NCI-H1417 treated with DMSO at 0.1 percent for 48 hours (cell line): ENCODE measurements at places on chromosomes 3 and 15.

GRCh38 chr3:49198611-49199230, 27.3 kb downstream of the KLHDC8B start:
- DNase-seq: no peak

- DNase-seq: no peak
Observed at GRCh38 chr3:89098173-89098572, 9.2 kb upstream of the EPHA3 start.

- no peak for DNase-seq
Observed at GRCh38 chr15:26869628-26870027, 2.8 kb downstream of the GABRA5 start.

GRCh38 chr3:141063831-141064230, 12.7 kb downstream of the SPSB4 start:
- DNase-seq: no peak

GRCh38 chr15:82146990-82147461, 101.2 kb upstream of the MEX3B start:
- DNase-seq: no peak

GRCh38 chr3:137770835-137771399, 6.8 kb downstream of the SOX14 start:
- no peak for DNase-seq

DNA sequence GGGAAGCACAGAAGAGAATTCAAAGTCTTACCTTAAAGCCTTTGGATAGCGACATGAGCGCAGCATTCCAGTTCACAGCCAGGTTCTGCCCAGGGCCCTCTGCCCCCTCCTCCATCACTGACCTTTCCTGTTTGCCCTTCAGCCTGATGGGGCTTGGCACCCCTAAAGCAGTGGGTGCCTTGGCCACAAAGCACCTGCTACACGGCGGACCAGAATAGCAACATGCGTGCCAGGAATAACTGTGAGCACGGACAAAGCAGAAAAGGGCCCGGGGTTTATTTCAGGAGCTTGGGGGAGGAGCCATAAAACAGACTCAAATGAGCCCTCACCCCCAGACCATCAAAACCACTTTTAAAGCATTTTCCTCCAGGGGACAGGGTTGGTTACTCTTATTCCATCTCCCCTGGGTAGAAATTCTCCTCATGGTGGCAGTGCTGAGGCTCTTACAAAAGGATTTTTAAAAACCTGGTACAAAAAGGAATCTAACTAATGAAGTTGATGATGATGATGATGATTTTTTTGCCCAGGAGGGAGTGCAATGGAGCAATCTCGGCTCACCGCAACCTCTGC, 135.4 kb downstream of the KLF13 start:
- DNase-seq: no peak

DNA sequence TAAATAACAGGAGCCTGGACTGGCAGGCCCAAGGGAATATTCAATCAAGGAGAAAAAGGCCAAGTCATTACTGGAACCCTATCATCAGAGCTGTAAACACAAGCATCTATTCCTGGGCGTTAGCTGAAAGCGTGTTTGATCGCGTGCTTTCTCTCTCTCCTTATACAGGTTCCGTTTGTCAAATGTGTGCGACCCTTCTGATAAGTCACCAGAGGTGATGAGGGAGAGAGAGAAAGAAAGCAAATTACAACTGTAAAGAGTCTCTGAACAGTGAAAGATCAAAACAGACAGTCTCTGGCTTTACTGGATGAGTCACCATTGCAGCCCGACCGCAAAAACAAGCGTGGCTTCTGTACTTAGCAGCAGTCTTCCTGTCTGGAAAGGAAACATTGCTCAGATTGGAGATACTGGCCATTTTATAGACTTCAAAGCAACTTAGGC, 39.5 kb upstream of the TPRG1 start:
- DNase-seq: no peak

DNA sequence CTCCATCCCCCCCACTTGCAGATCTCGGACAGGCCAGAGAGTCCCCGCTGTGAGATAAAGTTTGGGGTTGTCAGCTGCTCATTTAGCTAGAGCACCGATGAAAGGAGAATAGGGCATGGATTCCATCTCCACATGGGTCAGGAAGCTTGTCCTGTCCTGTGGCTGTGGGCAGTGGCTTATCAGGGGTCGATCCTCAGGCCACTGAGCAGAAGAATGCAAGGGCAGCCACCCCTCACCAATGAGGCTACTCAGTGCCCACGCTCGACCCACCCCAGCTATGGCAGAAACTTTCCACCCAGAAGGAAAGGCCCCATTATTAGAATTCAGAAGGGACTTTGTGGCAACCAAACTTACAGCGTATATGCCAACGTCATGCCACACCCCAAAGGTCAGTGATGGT, 43.3 kb downstream of the CPN2 start:
- DNase-seq: no peak
